ENCODE measurements at places on chromosomes 3 and 15. TPM values are rescaled to one million over a fixed set of nuclear protein-coding genes. Genes with fewer than 3 reads are reported as not detected.

Gene IL20RB
- 2.2 TPM for total RNA-seq

Gene SNTN
- total RNA-seq, result not detected

Gene LIPH
- not detected for total RNA-seq

Gene SLC28A1
- total RNA-seq, result not detected

Gene SEMA3F
- 0.22 TPM for total RNA-seq

Gene CRYGS
- total RNA-seq, result 1.9 TPM

Gene ANKRD34C
- total RNA-seq, result not detected

- H3K27me3 ChIP-seq, result no peaks in the 10 kb centered on the region
- no peaks in the 10 kb centered on the region for H3K36me3 ChIP-seq
- no peaks in the 10 kb centered on the region for H3K4me1 ChIP-seq
- H3K4me3 ChIP-seq, result no peak overlapping the region
- DNase-seq, result no peak
These were observed 7.9 kb downstream of the HTR3D start for GRCh38 chr3:184039414-184039813.

GRCh38 chr3:104596551-104596950 lies 770.2 kb upstream of the ALCAM start:
- no peaks in the 10 kb centered on the region for H3K36me3 ChIP-seq
- H3K27ac ChIP-seq, result no peak overlapping the region
- no peaks in the 10 kb centered on the region for H3K27me3 ChIP-seq
- no peak for DNase-seq

DNA sequence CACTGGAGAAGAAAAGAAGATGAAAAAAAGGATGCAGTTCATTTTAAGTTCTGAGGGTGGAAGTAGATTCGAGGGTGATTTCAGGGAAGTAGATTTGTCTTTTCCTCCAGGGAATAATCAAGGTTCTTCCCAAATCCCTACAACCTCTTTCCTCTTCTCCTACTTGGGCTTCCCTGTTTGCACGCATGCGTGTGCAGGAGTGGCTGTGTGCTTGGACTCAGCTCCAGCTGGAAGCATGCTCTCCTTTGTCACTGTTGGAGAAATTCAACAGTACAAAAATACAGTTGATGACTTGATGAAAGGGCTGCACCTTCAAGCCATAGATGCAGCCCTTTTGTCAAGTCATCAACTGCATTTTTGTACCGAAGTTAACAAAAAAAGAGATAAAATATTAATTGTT lies 3.8 kb downstream of the OR5K2 start:
- H3K4me3 ChIP-seq, result no peak overlapping the region
- no peaks in the 10 kb centered on the region for H3K4me1 ChIP-seq
- no peaks in the 10 kb centered on the region for H3K36me3 ChIP-seq
- no peak for DNase-seq

GRCh38 chr3:177538750-177539730 lies 341.8 kb upstream of the TBL1XR1 start:
- peak overlapping the region; percentile 19 for H3K4me3 ChIP-seq
- peak overlapping the region; percentile 31 for H3K27ac ChIP-seq
- no peaks in the 10 kb centered on the region for H3K27me3 ChIP-seq
- H3K36me3 ChIP-seq, result no peaks in the 10 kb centered on the region
- peaks cover 27% of the 10 kb centered on the region for H3K4me1 ChIP-seq

- H3K27me3 ChIP-seq, result peaks cover 3% of the 10 kb centered on the region
- DNase-seq, result no peak
- H3K4me3 ChIP-seq, result no peak overlapping the region
- no peak overlapping the region for H3K27ac ChIP-seq
These were observed 12.4 kb downstream of the TF start for GRCh38 chr3:133758568-133758928.

- no peak overlapping the region for H3K27ac ChIP-seq
- DNase-seq, result no peak
- H3K4me3 ChIP-seq, result no peak overlapping the region
- H3K36me3 ChIP-seq, result no peaks in the 10 kb centered on the region
These were observed 110.5 kb upstream of the TBL1XR1 start for GRCh38 chr3:177307826-177308225.

DNA sequence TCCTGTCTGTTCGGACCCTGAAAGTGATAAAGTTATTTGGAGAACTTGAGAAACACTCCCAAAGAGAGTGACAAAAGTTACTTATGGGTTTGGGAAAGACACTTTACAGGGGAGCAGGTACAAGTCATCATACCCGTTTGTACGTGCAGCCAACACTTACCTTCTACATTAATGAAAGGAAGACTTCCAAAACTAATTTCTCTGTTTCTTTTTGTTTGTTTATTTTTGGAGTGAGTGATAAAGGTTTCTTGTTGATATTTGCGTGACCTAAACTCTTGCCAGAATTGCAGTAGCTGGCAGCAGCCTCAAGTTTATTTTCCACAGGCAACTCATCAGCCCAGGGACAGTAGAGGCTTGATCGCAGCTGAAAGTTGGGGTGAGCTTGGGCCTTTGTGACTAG lies 8.4 kb downstream of the ABHD2 start:
- no peaks in the 10 kb centered on the region for H3K27me3 ChIP-seq
- H3K27ac ChIP-seq, result no peak overlapping the region
- H3K4me3 ChIP-seq, result no peak overlapping the region
- H3K36me3 ChIP-seq, result peaks cover 13% of the 10 kb centered on the region

DNA sequence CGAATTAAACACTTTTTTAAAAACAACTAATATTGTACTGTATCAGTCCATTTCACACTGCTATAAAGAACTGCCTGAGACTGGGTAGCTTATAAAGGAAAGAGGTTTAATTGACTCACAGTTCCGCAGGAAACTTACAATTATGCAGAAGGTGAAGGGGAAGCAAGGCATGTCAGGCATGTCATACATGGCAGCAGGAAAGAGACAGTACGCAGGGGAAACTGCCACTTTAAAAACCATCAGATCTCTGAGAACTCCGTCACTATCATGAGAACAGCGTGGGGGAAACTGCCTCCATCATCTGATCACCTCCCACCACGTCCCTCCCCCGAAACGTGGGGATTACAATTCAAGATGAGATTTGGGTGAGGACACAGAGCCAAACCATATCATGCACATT lies 162.8 kb upstream of the TPM1 start:
- no peak overlapping the region for H3K27ac ChIP-seq
- no peaks in the 10 kb centered on the region for H3K36me3 ChIP-seq
- no peaks in the 10 kb centered on the region for H3K27me3 ChIP-seq
- no peak for DNase-seq
- H3K4me3 ChIP-seq, result no peak overlapping the region
- H3K4me1 ChIP-seq, result no peaks in the 10 kb centered on the region

GRCh38 chr15:71183063-71183462 lies 67.8 kb downstream of the THSD4 start:
- H3K27ac ChIP-seq, result no peak overlapping the region
- H3K27me3 ChIP-seq, result peaks cover 4% of the 10 kb centered on the region
- no peak overlapping the region for H3K4me3 ChIP-seq
- no peaks in the 10 kb centered on the region for H3K4me1 ChIP-seq
- H3K36me3 ChIP-seq, result no peaks in the 10 kb centered on the region

DNA sequence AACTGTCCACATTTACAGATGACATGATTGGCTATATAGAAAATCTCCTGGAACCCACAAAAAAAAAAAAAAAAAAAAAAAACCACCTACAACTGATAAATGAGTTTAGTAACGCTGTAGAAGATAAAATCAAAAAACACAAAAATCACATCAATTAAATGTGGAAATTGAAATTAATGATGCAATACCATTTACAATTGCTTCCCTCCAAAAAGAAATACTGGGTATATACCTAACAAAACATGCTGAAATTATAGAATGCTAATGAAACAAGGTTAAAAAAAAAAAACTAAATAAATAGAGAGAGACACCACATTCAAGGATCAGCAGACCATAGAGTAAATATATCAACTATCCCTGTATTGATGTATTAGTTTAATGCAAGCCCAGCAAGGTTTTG lies 215.7 kb downstream of the ULK4 start:
- no peaks in the 10 kb centered on the region for H3K36me3 ChIP-seq
- DNase-seq, result no peak

DNA sequence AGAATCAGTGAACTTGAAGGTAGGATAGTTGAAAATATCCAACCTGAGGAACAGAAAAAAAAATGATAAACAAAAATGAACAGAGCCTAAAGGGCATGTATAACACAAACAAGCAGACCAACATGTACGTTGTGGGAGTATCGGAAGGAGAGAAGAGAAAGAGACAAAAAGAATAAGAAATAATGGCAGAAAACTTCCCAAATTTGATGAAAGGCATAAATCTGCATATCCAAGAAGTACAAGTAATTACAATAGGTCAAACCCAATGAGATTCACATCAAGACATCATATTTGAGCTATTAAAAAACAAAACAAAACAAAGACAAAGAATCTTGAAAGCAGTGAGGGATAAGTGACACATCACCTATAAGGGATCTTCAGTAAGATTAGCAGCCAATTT lies 38.1 kb upstream of the ATP13A5 start:
- no peak for DNase-seq
- H3K27me3 ChIP-seq, result no peaks in the 10 kb centered on the region
- H3K27ac ChIP-seq, result no peak overlapping the region

DNA sequence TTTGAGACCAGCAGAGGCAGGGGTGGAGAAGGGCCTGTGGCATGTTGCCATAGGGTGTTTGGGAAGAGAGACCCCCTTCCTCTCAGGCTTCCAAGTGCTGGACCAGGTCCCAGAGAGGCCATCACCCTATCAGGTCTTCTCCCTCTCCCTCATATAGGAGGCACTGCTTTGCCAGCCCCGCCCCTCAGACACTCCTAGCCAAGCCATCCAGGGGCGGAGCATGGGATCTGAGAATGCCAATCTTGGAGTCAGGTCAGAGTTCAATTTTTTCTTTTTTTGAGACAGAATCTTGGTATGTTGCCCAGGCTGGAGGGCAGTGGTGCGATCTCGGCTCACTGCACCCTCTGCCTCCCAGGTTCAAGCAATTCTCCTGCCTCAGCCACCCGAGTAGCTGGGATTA lies 32.7 kb downstream of the CRABP1 start:
- no peaks in the 10 kb centered on the region for H3K36me3 ChIP-seq
- H3K27ac ChIP-seq, result no peak overlapping the region
- peaks cover 8% of the 10 kb centered on the region for H3K4me1 ChIP-seq
- DNase-seq, result no peak
- H3K27me3 ChIP-seq, result no peaks in the 10 kb centered on the region
- H3K4me3 ChIP-seq, result no peak overlapping the region
